Choroid plexus epithelial cell (primary cell): ENCODE measurements at places on chromosomes 5 and 9.
A peak's percentile ranks its signal among the peaks of the same experiment; 100 is the strongest.

DNA sequence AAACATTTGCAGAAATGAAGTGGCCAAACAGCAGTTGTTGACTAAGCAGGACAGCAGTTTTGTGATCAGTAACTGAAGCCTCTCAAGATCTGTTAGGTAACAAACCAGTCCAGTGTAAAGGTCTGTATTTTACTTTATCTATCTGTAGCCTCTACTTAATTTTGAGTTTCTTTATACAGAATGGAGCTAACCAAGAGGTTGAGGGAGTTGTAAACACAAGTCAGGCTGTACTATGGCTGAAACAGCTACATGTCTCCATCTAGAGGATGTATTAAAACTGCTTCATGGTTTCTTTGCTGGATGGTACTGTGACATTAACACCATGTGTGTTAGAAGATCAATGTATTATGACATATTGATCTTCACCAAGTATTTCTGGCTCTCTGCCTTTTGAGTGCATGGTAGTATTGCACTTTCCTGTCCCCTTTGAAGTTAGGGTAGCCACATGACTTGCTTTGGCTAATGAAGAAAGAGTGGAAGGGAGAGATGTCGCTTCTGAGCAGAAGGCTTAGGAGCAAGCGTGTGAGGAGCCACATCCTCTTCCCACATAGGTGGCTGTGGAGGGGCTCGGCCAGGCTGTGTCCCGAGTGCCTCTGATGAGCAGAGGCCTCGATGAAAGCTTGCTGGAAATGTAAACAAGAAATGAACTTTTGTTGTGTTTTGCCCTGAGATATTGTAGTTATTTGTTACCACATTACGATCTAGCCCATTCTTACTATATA lies 105.6 kb upstream of the PCA3 start:
- DNase-seq, result peak; percentile 92

DNA sequence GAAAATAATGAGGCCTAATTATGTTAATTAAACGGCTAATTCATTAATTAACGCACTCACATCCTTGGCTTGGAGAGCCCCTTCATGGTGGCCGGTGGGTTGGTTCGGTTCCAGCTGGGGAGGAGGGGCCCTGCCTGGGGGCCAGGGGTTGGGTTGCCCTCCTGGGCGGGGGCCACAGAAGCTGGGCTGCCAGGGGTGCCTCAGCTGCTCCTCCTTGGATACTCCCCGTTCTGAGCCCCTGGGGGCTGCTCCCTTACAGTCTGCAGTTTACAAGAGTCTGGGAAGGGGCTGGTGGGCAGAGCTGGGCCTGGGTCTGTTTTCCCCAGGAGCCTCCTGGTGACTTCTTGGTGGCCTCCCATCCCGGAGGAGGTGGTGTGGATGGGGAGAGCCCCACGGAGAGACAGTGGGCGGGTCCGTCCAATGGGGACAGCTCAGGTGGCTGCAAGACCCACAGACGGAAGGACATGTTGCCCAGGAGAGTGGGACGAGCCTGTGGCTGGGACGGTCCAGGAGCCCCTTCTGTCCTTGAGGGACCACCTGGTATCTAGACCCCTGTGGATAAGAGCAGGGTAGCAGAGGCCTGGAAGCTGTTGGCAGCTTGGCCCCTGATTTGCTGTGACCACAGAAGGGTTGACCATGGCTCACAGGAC lies 277.5 kb downstream of the PBX3 start:
- no peak for DNase-seq

DNA sequence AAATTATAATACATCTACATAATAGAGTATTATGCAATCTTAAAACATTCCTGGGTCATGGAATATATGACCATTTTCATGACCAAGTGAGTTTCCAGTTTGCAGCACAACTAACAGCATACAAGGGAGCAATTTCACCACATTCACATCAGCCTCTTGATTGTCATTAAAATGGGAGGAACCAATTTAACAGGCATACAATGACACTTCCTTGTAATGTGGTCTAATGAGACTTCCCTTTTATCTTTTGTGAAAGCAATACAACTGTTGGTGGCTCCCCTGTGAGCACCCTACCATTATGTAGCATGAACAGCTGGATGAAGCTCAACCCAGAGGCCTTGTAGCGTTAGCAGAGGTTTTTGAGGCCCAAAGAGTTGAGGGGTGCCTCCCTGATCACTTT lies 13.6 kb upstream of the TMOD1 start:
- no peak for DNase-seq

- DNase-seq, result peak; percentile 94
Observed at GRCh38 chr9:88748566-88749261, 213.7 kb downstream of the NXNL2 start.

- peak; percentile 49 for DNase-seq
Observed at GRCh38 chr9:112241491-112241890, 66.4 kb upstream of the SUSD1 start.

DNA sequence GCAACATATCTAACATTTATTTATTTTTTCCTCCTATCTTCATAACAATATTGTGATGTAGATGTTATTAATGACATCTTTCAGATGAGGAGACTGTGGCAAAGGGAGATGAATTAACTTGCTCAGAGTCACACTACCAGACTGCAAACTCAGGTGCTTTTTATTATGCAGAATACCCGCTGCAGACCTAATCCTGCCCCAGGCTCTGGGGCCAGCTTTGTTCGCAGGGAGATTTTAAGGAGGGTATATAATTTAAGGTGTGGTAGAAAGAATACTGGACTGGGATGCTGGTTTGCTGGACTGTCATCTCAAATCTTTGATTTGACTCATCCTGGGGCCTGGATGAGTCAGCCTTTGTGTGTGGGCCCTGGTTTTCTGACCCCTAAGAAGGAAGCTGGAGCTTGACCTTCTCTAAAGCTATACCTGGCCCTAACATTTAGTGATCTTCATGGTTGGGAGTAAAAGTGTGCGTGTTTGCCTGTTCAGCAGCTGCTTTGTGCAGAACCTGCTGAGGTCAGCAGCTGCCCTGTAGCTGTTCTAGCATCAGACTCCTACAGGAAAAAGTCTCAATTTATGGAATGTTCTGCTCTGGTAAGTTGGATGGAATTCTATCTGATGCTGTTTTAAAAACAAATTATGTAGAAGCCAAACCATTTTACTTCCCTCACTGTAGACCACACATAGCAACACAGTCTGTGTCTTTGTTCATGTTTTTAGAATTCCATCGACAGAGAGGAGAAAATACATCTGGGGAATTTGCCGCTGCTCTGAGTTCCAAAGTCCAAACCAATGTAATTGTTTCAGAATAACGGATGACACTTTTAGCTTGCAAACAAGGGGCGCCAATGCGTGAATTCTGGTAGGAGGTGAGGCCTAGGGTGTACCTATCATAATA lies 4.5 kb downstream of the SLC36A1 start:
- DNase-seq, result peak; percentile 43

GRCh38 chr5:84343171-84343570 lies 41.5 kb downstream of the EDIL3 start:
- DNase-seq, result no peak

DNA sequence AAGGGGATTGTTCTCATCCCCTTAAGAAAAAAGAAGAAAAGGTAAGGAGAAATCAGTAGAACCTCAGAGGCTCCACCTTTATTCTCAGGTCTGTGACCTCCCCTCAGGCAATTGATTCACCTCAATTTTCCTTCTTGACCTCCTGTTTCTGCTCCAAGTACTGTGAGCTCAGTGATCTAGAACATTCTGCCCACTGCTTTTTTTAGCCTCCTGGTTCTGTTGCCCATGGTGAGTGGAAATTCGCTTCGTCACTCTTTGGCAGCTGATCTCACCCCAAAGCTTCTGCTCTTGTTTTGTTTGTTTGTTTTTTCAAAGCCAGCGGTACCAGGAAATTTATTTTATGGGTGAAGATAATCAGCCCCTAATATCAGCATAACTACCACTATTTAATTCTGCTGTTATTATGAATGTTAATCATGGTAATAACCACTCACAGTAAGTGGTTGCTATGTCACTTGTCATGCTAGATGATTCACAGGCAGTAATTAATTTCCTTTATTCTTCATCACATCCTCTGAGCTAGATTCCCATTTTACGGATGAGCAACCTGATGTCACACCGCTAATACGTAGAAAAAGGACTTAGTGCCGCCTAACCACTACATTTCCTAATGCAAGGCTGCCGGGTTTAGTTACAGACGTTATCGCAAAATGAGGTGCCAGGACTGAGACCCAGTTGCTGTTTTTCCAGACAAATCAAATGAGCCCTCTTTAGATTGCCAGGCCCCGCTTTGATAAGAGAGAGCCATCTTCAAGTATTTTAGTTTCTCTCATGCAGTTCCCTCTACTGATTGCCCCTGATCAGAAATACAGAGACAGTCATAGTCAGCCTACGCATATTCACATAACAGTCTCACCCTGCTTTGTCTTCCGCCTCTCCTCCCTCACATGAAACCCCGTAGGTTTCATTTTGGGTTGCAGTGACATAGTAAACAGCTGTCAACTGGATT lies 78.2 kb downstream of the CYFIP2 start:
- DNase-seq, result no peak

DNA sequence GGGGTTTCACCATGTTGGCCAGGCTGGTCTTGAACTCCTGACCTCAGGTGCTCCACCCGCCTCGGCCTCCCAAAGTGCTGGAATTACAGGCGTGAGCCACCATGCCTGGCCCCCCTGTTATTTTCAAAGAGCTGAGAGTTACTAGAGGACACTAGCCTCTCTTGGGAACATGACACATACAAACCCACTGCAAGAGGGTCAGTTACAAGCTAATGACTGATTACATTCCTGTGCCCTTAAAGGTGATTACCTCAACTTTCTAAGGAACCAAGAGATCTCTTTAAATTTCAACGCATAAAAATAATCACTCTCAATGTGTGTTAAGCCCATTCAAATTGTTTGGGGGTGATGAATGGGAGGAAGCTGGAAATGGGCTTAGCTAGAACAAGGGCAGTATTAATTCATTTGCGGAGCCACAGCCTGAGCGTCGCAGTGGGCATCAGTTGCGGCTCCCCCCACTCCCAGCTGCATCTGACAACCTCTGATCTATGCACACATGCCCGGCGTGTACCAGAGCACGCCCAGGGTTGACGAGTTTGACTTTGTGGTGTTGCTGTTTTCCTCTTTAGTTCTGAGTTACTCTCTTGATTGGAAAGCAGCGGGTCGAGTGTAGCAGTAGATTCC lies 146.9 kb downstream of the GOLPH3 start:
- DNase-seq, result peak; percentile 12

DNA sequence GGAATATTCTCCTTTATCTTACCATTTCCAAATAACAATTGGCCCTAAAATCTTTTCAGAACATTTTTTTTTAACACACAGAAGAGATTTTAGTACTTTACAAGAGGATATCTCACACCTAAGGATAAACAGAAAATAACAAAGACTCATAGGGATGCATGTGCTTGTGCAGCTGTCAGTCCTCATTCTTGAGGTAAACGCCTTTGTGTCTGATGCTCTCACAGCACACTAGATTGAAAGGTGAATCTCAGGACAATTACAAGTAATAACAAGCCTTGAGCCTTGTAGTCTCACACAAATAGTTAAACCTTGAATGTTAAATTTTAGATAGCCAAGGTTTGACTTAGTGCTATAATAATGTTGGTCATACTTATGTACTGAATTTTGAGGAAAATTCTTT lies 439.2 kb downstream of the PTPRD start:
- no peak for DNase-seq

DNA sequence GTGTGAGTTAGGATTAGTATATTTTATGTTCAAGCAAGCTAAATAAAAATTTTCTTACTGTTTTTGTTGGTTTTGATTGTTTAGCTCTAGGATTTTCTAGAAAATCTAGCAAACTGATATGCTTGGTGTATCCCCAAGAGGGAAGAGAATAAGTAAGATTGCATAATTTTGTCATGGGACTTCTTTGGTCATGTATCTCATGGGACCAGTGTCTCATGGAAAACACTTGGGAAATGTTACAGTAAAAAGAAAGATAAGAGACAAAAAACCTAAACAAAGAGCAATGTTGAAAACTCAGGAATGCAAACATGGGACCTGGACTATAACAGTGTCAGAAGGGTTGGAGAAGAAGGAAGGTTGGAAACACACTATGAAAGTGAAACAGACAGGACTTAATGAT lies 119.4 kb downstream of the TLR4 start:
- DNase-seq, result no peak

DNA sequence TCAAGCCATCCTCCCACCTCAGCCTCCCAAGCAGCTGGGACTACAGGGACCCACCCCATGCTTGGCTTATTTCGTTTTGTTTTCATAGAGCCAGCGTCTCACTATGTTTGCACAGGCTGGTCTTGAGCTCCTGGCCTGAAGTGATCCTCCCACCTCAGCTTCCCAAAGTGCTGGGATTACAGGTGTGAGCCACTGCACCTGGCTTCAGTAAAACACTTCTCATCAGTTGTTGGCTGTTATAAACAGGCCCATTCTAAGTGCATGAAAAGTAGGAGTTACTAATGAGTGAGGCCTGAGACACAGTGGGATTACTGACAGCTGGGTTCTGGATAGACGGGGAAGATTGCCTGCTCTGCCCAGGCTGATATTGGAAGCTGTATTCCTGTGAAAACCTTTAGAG lies 3.5 kb downstream of the CRB2 start:
- no peak for DNase-seq

- DNase-seq, result no peak
Observed at GRCh38 chr9:125380406-125380805, 118.8 kb downstream of the GAPVD1 start.

DNA sequence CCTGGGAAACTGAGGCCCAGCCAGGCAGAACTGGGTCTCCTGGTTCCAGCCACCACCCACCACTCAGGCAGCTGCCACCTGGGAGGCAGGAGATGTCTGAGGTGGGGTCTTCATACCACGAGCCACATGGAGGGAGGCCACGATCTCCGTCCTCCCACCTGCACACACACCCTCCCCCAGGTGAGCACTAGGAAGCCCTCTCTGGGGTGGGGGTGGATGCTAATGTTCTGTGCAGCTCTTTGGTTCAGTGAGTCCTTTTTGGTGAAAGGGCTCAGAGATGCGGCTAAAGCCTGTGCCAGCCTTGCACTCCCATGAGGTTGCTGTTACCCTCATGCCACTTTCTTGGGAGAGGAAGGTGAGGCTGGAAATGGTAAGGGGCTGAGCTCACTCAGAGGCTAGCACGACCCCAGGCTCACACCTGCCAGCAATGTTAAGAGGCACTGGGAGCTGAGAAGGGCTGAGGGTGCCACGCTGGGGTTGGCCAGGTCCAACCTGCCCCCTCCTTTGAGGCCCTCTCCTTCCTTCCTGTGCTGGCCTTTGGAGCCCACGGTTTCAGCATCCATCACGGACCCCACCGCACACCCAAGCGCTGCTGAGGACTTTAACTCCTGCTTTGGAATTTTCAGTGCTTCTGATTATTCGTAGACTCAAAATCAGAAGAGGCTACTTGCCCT lies 26.6 kb upstream of the OBP2B start:
- DNase-seq, result no peak
